ENCODE measurements at places on chromosomes 11 and 22.

- DNase-seq = no peak
These were observed 18.2 kb upstream of the MUC5AC start for GRCh38 chr11:1139441-1140083.

- no peak for DNase-seq
These were observed 7.1 kb downstream of the USP18 start for GRCh38 chr22:18156878-18157713.

DNA sequence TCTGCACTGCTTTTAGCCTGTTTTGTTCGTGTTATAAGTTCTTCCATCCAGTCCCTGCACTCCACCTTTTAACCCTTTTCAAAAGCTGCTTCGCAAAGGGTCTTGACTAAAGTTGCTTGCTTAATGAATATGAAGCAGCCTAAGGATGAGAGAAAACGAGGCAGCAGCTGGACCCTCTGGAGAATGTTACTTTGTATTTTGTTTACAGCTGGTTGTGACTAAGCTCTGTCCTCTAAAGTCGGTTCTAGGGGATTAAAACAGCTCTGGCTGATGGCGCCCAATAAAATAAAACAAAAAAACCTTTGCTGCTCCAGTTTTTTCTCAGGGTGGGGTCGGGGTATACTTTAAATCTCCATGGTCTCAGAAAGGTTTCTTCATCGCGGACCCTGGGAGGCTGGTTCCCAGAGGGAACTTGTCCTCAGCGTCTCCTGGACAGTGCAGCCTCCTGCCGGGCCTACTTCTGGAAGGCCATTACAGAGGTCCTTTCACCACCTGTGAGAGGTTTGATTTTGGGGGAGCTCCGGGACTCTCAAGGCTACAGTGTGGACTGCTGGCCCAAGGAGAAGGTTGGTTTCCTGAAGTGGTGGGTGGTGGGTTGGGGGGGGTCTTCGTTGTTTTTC, 836 bp upstream of the RBM4 start:
- no peak for DNase-seq

DNA sequence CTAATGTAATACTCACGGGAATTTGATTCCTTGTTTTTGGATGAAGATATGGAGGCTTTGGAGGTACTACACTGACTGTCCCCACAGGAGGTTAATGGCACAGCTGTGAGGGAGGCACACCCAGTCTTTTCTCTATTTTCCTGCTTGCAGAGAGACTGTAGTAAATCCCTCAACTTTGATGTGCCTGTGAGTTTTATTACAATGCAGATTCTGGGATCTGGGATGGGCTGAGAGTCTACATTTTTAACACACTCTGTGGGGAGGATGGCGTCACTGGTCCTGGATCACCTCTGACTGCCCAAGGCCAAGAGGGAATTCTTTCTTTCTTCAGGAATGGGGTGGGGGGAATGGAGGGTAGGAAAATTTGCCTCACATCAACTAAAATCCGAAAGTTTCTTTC, 80.2 kb upstream of the NTM start:
- no peak for DNase-seq

- no peak for DNase-seq
These were observed 361.2 kb downstream of the TMEM135 start for GRCh38 chr11:87398931-87399330.

- DNase-seq = no peak
These were observed 13.9 kb upstream of the ACCSL start for GRCh38 chr11:44033856-44034255.

GRCh38 chr22:26325641-26326040, 103.4 kb upstream of the ASPHD2 start:
- DNase-seq = no peak

GRCh38 chr11:119854521-119854920, 125.5 kb upstream of the NECTIN1 start:
- DNase-seq = no peak

- DNase-seq = no peak
These were observed 265.8 kb downstream of the TTC28 start for GRCh38 chr22:28413612-28414399.

DNA sequence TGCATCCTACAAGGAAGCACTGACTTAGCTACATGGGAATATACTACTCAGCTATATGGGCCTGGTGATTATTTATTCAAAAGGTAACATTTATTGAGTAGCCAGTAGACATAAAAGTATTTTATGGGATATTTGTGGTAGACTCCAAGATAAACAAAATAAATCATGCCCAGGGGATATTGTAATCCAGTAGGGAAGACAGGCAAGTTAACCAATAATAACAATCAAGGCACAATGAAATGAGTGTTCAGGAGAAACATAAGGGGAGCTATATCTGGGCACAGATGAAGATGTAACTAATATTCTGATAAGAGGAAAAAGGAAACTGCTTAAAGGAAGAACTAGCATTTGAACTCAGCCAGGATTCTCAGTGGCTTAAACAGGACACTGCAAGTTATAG, 161.4 kb upstream of the MTNR1B start:
- no peak for DNase-seq
